D721Med (cell line): ENCODE measurements at places on chromosomes 6 and 20.

GRCh38 chr6:72416744-72417465 is 205.0 kb upstream of the KCNQ5 start:
- no peak for DNase-seq

DNA sequence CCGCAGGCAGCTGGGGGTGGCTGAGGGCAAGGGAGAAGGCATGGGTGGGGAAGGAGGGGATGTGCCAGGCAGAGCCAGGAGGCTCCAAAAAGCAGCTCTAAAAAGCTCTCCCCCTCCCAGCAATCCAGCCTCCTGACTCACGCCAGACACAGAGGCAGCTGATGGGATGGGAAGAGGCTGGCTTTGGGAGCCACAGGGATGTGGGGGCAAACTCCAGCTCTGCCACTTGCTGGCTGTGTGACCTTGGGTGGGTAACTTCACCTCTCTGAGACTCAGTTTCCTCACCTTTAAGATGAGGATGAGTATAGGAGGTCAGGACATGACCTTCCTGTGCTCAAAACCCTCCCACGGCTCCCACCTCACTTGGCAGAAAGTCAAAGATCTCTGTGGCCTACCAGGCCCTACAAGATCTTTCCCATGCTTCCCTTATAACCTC is 148.9 kb downstream of the CEBPB start:
- no peak for DNase-seq

GRCh38 chr6:130778946-130779657 is 48.1 kb upstream of the SMLR1 start:
- DNase-seq: no peak

DNA sequence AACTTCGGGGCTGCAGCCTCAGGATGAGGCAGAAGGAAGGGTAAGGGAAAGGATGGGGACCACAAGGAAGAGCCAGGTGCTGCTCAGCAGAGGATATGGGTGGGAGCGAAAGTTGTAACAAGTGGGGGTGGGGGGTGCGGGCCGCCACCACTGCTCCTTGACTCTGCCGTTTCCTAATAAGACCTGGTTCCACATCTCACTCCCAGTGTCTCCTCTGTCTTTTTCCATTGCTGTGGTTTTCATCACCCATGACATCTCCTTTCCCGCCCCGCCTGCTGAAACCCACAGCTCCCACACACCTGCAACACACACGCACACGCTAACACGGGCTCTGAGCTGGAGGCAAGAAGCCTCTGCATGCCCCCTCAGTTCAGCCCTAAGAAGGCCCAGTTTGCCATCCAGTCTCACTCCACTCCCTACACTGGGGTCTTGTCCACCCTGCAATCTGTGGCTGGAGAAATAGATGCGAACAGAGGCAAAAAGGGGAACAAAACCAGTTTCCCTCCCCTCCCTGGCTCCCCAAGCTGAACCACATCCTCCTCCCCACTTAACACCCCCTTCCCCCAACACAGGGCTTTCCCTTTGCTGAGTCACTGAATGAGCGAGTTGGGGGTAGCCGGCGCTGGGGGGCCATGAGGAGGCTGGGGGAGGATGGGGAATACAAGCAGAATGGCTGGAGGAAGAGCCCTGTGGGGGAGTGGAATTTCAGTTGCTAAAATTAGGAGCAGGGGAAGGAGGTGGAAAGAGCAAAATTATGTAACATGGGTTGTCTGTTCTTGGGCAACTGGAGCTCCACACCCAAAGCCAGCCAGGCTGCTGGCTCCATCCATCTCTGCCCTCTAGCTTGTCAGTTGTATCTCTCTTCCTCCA is 11.5 kb downstream of the NFKBIL1 start:
- no peak for DNase-seq

DNA sequence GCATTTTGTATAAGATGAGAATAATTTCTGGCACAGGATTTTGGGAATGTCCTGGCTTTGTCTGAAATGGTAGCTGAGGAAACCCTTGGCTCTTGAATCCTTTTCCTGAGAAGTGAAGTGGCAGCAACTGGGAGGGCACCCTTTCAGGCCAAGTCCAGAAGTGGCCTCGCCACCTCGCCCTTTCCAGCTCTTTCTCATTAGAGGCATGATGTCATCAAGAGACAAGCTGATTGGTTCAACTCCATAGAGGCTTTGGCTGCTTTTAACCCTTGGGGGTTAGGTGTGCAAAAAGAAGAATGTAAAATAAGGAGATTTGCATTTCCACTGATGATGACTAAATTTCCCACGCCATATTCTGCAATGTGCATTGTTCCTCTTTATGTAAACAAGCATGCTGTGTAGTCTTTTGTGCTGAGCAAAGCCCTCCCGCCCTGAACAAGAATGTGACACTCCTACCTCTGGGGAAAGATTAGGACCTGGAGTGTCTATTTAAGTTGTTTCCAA is 116.5 kb downstream of the TCP11 start:
- DNase-seq: no peak

DNA sequence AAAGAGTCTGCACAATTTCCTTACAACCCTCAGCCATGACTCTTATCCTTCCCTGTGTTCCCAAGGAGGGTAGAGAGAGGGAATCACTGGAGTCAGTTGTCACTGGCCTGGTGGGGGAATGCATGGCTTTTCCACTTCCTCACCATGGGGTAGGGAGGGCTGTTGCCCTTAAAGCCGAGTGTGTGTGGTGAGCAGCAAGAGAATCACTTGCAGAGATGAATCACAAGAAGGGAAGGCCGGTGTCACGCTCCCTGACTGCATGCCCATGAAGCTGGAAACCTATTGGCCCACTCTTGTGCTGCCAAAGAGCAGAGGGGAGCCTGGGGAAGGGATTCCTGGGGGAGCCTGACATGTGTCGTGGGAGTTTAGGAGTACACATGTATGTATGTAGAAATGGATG is 18.1 kb upstream of the BMP6 start:
- DNase-seq: no peak

DNA sequence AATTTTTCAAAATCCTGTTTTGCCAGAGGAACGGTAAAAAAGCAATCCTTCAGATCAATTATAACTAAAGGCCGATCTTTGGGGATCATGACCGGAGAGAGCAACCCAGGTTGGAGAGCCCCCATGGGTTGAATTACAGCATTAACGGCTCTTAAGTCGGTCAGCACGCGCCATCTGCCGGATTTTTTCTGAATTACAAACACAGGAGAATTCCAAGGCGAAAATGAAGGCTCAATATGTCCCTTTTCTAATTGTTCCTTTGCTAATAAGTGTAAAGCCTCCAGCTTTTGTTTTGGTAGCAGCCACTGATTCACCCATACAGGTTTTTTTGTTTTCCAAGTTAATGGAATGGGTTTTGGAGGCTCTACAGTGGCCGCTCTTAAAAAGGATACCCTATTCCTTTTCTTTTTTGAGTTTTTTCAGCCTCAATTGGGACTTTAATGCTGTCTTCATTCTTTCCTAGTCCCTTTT is 16.9 kb upstream of the PTCRA start:
- no peak for DNase-seq

DNA sequence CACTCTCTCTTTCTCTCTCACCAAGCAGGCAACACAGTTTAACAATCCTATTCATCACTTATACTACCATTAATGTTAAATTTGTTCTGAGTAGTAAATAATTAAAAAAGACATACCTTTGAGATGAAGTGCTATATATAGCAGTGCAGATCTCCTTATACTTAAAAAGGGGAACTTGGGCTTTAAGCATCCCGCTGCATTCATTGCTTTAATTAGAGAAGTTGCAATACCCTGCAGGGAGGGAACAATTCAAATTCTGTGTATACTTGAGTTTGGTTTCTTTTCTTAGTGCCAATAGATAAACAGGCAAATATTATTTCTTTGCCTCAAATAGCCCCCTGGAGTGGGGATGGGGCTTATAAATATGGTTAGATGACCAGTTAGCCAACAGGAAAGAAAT is 10.8 kb upstream of the ZBTB24 start:
- DNase-seq: no peak

GRCh38 chr20:10280018-10280908 is 61.6 kb downstream of the SNAP25 start:
- no peak for DNase-seq
